ENCODE measurements at places on chromosomes 16 and 17.
A peak's percentile ranks its signal among the peaks of the same experiment; 100 is the strongest.

DNA sequence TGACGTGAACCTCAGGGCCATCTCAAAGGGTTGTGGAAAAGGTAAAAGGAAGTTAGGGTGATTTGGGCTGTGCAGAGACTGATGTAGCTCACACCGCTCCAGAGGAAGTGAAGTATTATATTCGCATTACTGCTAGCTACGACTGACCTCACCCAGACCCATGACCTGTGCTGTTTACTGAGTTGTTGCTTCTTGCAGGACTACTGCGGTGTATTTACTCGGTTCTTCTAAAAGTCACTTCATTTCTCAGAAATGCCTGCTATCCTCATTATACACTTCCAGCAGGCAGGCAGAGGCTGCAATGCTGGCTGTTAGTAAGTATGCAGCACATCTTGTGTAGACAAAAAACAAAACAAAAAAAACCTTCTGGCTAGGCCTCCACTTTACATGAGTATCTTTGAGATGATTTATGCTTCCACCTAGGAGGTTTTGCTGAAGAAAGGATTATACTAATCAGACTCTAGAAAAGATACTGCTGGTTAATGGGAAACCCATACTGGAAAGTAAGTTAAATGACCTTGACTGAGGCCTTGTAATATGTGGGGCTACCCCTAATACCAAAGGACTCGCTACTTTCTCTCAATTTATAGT lies 76.0 kb downstream of the CREBBP start:
- no peak for DNase-seq

DNA sequence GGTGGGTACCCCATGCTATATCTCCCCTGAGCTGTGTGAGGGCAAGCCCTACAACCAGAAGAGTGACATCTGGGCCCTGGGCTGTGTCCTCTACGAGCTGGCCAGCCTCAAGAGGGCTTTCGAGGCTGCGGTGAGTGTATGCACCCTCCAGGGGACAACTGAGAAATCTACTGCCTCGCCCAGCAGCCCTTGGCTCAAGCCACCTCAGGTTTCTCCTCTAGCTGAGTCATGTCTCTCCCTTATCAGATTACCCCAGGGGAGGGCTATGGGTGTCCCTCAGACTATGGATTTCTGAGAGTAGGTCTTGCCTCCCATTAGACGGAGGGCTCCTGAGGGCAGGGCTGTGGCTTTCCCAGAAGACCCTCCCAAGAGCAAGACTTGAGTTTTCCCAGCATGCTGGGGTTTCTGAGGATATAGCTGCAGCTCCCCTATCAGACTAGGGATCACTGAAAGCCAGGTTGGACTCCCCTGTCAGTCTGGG lies 6.7 kb downstream of the NEK8 start:
- no peak for DNase-seq

GRCh38 chr17:59756236-59756818 lies 48.9 kb downstream of the VMP1 start:
- DNase-seq, result no peak

DNA sequence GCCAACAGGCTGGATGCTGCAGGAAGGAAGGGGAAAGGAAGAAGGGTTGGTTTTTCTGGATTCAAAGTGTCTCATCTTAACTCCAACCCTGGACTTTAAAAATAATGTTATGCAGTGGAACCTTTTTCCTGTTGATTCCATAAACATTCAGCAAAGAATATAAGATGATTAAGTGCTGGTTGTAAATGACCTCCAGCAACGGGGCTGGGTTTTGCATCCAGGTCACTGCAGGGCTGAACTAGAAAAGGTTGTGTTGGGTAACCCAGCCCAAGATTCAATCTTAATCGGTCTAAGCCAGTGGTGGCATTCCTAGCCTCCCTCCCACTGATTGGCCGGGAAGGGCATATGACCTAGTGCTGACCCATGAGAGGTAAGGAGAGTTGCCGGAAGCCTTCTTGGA lies 34.2 kb upstream of the PLCG2 start:
- no peak for DNase-seq

GRCh38 chr17:17484451-17484899 lies 7.7 kb downstream of the MED9 start:
- no peak for DNase-seq

GRCh38 chr17:29748400-29748799 lies 125.7 kb upstream of the CORO6 start:
- DNase-seq, result no peak

GRCh38 chr17:73189417-73190099 lies 3.3 kb upstream of the COG1 start:
- peak; percentile 24 for DNase-seq

DNA sequence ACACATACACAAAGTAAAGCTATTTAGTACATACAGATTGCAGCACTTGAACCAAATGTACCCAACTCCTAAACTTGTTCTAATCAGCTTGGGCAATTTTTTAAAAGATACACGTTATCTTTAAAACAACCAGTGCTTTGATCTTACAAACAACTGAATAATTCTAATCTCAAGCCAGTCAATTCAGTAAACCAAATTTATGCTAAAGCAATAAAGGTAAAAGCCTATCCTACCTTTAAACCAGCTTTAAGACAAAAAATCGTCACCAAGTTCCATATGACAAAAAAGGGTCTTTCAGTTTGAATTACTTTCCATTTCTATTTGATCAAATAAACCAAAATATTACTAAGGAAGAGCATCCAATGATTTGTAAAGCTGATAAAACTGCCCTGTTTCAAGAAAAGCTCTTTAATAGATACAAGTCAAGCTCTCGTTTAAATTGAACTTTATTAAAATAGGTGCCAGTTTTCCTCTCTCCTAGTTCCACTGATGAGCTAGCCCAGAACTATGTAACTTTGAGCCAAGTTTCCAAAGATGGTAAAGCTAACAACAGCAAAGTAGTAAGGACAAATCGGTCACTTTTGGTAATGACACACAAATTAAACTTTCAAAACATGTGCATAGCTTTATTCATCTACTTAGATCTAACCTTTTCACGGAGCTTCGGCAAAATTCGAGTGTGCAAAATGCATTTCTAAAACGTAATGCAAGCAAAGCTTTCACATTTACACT lies 10.2 kb downstream of the CRYBA1 start:
- DNase-seq, result no peak

GRCh38 chr16:86245895-86246294 lies 264.4 kb upstream of the FOXF1 start:
- no peak for DNase-seq

- DNase-seq, result no peak
These were observed at the start of gene ABCA9 for GRCh38 chr17:69060822-69061221. Gene ABCA9, minus strand, starts transcription at chr17:69060927. Its CDS starts 9,801 bp downstream, at chr17:69051126.

DNA sequence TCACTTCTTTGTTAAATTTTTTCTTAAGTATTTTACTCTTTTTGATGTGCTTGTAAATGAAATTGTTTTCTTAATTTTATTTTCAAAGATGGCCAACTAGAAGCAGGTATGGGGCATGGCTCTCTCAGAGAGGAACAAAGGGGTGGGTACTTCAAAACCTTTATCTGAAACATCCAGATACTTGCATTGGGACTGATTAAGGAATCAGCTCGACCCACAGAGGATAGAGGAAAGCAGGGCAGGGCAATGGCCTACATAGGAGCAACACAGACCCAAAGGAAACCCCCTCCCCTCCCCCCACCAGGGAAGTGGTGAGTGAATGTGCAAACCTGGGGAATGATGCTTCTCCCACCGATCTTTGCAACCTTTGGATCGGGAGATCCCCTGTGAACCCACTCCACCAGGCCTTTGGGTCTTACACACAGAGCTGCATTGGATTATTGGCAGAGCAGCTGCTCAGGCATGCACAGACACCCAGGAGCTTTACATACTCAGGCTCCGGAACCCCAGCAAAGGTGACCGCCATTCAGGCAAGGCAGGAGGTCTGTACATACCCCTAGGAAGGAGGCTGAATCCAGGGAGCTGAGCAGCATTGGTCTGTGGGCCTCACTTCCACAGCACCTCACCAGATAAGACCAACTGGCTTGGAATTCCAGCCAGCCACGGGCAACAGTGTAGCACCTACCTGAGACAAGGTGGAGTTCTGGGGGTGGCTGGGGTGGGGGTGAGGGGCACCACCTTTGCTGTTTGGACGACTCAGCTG lies 3.0 kb upstream of the CCR7 start:
- DNase-seq, result no peak

DNA sequence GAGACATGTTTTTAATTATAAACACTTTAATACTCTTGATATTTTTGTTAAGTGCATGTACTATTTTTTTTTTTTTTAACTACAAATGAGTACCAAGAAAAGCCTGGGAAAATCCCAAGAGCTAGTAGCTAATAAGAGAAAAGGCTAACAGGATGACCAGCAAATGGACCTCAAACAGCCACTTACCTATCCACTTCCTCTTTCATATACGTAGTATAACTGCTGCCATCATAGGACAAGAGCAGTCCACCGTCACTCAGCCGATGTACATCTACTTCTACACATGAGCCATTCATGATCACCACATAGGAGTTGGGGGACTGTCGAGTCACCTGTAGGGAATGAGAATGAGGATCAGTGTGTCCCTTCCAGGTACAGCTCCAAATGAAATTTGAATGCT lies 128.0 kb upstream of the C17orf78 start:
- DNase-seq, result no peak

GRCh38 chr16:14375132-14375491 lies 254.9 kb downstream of the PARN start:
- DNase-seq, result no peak

GRCh38 chr16:69601250-69601649 lies 35.5 kb downstream of the NFAT5 start:
- no peak for DNase-seq

- no peak for DNase-seq
These were observed 192.9 kb downstream of the CCDC182 start for GRCh38 chr17:57552114-57552624.

- DNase-seq, result no peak
These were observed 172.7 kb downstream of the TANC2 start for GRCh38 chr17:63138713-63139112.

DNA sequence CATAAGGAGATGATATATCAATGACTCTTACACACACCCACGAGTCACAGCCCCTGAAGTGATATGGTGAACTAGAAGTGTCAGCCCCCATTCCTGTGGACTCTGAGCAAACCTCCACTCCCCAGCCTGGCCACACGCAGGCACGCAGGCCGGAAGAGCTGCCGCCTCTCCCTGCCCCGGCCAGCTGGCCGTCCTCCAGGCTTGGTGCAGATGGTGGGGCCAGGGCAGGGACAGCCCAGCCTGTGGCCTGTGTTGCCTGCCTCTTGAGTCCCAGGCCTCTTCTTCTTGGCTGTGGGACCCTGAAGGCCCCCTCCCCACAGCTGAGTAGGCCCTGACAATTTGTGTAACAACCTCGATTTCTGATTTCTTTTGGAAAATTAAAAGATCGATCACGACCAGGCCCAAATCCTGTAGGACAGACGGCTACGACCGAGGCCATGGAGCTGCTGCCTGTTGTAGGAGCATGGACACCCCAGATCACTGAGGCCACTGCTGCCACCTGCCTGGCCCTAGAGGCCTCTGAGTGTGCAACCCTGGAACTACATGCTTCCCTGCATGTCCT lies 10.0 kb upstream of the MPRIP start:
- DNase-seq, result no peak
